Activated CD8-positive, alpha-beta memory T cell treated with anti-CD3 and anti-CD28 coated beads for 24 hours (primary cell): ENCODE measurements at places on chromosomes 13 and 19.

- no peak for DNase-seq
These were observed 5.8 kb downstream of the SMIM7 start for GRCh38 chr19:16654140-16654539.

- no peak for DNase-seq
These were observed 78.9 kb downstream of the LNX2 start for GRCh38 chr13:27541386-27541785.

GRCh38 chr13:39111145-39111544 is 72.9 kb downstream of the NHLRC3 start:
- no peak for DNase-seq

- no peak for DNase-seq
These were observed 3.5 kb downstream of the FXYD3 start for GRCh38 chr19:35119091-35119490.

GRCh38 chr13:45626731-45627374 is 11.3 kb upstream of the ERICH6B start:
- no peak for DNase-seq

GRCh38 chr19:22610121-22610520 is 24.0 kb upstream of the ZNF492 start:
- DNase-seq, result no peak

- peak; percentile 65 for DNase-seq
These were observed 3.2 kb downstream of the SPPL2B start for GRCh38 chr19:2331601-2332246.

DNA sequence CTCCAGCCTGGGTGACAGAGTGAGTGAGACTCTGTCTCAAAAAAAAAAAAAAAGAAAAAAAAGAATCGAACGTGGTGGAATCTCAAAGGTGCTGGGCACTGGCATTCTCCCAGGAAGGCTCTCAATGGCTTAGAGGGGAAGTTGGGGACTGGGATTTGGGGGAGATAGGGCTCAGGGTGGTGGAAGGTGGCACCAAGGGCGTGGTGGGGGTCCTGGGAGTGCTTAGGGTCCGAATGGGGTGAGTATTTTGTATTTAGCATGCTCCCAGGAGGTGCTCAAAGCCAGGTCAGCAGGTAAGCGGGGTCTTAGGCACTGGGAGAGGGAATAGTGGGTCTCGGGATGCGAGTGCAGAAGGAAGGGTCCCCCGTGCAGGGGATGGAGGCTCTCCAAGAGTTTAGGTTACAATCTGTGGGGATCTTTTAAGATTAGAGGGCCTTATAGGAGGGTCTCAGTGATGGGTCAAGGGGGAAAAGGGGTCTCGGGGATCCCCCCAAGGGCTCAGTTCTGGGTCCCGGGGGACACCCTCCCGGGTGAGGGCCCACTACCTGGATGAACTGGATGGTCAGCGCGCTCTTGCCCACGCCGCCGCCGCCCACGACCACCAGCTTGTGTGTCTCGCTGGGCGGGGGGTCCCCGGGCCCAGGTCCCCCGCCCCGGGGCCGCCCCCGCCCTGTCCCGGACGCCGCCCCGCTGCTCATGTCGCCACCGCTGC is 386 bp downstream of the RRAS start:
- no peak for DNase-seq

GRCh38 chr19:42148266-42148665 is 16.0 kb upstream of the POU2F2 start:
- DNase-seq, result no peak

DNA sequence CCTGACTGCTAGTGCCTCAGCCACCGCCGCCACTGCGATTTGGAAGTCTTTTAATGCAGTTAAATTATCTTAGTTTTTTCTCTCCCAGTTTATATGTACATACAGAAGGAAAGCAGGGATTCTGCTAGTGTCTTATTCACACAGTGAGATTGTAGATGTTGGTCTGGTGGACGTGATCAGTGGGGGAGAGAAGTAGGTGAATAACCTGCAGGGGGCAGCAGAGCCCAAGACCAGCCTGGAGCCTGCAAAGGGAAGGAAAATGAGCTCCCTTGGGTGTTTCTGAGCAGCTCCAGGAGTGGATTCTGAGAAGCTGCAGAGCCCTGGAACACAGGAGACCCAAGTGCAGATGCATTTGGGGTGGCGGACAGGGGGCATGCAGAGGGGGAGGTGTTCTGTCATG is 26.3 kb downstream of the ZNF844 start:
- peak; percentile 83 for DNase-seq

- no peak for DNase-seq
These were observed 8.4 kb downstream of the IGFL3 start for GRCh38 chr19:46116121-46116520.

GRCh38 chr13:99590519-99591011 is 89.3 kb downstream of the TM9SF2 start:
- DNase-seq, result no peak

DNA sequence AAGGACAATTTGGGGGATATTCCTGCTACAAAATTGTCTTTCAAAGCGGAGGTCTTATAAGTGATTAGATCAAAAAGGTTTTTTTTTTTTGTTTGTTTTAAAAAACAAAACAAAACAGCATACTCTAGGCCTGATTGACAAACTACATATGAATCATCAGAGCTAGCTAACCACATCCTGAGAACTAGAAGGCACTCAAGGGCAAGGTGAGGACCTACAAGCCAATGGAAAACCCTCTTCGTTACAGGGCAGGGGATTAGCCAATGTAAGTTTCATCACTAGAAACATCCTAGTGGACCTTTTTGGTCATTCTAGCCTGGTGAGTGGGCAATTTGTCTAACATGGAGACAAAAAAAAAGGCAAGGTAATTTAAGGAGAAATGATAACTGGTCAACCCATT is 428.6 kb downstream of the RFC3 start:
- DNase-seq, result no peak

GRCh38 chr19:50666346-50667176 is 17.3 kb downstream of the C19orf81 start:
- DNase-seq, result no peak

DNA sequence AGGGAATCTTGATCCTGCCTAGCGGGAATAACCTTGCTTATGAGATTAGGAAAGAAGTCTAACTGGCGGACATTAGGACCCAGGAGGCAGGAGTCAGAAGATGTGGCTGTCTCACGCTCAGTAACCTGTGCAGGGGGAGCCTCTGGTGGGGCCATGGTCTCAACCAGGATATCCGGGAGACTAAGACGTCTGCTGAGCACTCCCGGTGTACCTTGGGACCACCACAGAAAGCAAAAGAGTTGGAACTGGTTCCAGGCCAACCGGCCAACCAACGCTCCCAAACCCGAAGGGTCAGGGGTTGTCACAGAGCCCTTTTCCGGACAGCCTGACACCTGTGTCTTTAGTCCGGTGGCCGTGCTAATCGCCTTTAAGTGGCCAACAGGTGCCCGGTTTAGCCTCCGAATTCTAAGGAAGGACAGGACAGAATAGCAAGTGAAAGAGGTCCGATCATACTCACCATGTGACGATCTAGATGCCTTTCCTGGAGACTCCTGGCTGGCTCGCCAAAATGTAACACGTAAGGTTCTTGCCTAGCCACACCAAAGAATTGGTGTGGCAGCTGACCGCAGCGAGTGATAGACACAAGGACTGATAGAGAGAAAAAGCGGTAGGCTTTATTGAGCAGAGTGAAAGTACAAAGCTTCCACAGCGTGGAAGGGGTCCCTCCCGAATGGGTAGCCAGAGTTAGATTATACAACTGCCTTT is 103.9 kb upstream of the DIAPH3 start:
- peak; percentile 66 for DNase-seq

GRCh38 chr13:43303033-43303729 is 279.8 kb downstream of the DNAJC15 start:
- no peak for DNase-seq

DNA sequence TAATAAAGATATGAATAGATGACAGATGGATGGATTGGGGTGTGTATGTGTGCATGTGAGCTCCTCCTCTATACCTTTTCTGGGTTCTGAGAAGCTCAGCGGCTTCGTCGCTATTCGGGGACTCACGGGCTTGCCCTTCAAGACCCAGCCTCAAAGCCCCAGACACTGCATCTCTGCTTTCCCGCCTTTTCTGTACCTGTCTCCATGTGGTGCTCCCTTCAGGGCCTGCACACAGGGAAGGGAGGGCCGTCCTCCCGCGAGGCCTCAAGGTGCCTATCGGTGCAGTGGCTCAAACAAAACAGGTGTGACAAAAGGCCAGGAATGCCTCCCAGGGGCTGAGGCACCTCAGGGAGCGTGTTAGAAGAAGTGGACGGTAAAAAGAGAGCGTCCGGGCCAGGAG is 16.2 kb downstream of the KRTDAP start:
- DNase-seq, result no peak

- DNase-seq, result no peak
These were observed 656 bp downstream of the PCCA start for GRCh38 chr13:100089465-100090032.

DNA sequence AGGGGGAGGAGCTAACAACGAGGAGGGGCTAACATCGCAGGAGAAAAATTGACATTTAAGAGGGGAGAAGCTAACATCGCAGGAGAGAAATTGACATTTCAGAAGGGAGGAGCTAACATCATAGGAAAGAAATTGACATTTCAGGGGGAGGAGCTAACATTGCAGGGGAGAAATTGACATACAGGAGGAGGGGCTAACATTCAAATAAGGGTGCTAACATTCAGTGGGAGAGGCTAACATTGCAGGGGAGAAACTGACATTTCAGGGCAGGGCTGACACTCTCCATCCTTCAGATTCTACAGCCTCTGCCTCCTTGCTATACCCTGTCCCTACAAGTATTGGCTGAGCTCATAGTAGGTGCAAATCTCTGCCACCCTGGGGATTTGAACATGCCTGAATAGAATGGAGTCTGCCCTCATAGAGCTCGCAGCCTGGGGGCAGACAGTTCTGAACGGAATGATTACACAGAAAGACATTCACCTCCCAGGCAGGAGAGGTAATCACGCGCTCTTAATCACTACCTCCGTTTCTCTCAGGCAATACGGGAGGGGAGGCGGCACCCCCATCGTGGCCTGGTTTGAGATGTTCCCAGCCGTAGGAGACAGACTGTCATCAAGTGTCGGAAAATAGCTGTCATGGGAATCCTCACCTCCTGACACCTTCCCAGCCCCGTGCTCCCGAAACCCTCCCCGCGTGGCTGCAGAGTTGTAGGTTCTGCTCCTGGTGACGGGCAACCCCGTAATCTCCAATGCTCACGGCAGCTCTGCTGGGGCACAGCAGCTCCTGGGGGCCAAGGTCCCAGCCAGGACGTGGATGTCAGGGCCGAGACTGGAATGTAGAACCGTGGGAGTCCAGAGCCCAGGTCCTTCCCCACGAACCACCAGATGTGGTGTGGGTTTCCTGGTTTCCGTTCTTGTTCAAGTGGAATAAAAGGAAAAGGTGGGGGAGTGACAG is 9.5 kb downstream of the GPR32 start:
- DNase-seq, result no peak
